ENCODE measurements at places on chromosomes 5 and 9. TPM values are rescaled to one million over a fixed set of nuclear protein-coding genes. Genes with fewer than 3 reads are reported as not detected.

Gene MAST4
- 8.9 TPM for total RNA-seq

Gene STING1
- 40.5 TPM for total RNA-seq

Gene LURAP1L
- not detected for total RNA-seq

Gene CCDC180
- 1.3 TPM for total RNA-seq

Gene ZNF618
- 0.70 TPM for total RNA-seq

DNA sequence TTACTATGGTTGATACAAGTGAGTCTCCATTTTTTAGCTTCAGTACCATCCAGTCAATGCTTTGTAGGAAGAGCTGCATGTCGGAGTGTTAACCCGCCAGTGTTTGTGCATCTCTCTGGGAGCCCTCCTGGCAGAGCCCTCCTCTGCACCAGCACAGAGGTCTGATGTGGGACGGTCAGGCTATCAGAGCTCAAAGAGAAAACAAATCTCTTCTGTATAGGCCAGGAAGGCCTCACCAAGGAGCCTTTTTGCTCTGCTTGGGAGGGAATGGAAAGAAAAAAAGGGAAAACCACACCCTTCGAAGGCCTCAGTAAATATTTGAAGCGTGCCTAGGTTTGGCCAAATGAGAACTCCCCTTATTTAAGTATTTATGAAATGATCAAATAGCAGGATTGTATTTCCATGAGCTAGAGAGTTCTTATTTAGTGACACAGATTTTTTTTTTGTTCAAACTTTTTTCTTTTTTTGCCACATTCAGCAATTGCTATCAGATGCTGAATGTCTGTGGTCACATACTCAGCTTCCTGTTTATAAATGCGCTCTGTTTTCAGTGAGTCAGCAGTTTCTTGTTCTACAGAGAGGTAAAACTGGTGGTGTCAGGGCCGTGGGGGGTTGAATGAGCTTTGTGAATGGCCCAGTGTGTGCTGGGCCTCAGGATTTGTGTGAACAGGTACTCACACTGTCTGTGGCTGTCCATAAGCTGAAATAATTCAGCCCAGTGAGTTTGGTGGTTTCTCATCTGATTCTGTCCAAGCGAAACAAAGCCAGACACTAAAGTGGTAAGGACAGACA is 226.6 kb downstream of the SNX18 start:
- H3K4me3 ChIP-seq, result no peak overlapping the region
- H3K36me3 ChIP-seq, result no peaks in the 10 kb centered on the region
- DNase-seq, result no peak
- no peaks in the 10 kb centered on the region for H3K27me3 ChIP-seq
- H3K4me1 ChIP-seq, result peaks cover 13% of the 10 kb centered on the region

GRCh38 chr5:33468775-33469435 is 28.1 kb downstream of the TARS1 start:
- H3K4me1 ChIP-seq, result no peaks in the 10 kb centered on the region
- no peak overlapping the region for H3K27ac ChIP-seq
- H3K27me3 ChIP-seq, result no peaks in the 10 kb centered on the region

Gene GRM6
- not detected for total RNA-seq

DNA sequence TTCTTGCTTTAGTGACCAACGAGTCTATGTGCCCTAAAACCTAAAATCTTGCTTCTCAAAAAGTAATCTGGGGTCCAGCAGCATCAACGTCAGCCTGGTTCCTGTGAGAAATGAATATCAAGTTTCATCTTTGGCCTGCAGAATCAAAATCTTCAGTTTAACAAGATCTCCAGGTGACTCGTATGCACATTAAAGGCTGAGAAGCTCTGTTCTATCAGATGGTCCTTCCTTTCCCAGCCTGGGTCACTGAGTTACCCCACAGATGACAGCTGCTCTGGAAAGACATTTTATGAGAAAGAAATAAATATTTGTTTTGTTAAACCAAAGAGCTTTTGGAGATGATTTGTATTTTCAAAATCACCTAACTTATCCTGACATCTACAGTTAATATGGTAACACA is 75.8 kb downstream of the ADAMTSL1 start:
- H3K27ac ChIP-seq, result no peak overlapping the region
- H3K36me3 ChIP-seq, result no peaks in the 10 kb centered on the region
- DNase-seq, result no peak
- no peak overlapping the region for H3K4me3 ChIP-seq
- H3K4me1 ChIP-seq, result no peaks in the 10 kb centered on the region

DNA sequence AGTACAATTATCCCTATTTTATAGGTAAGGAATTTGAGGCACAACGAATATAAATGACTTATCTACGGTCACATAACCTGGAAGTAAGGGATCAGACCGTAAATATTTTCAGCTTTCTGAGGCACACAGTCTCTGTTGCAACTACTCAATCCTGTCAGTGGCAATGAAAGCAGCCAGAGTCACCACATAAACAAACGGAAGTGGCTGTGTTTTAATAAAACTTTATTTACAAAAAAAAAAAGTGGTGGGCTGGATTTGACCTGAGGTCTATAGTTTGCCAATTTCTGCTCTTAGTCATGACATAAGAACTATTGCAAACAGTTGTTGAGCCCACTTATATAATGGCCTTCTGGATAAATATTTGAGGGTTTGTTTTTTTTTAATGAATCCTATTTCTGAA is 29.6 kb downstream of the ZNF366 start:
- H3K4me3 ChIP-seq, result no peak overlapping the region
- peaks cover 17% of the 10 kb centered on the region for H3K27me3 ChIP-seq
- H3K27ac ChIP-seq, result no peak overlapping the region
- no peaks in the 10 kb centered on the region for H3K4me1 ChIP-seq

DNA sequence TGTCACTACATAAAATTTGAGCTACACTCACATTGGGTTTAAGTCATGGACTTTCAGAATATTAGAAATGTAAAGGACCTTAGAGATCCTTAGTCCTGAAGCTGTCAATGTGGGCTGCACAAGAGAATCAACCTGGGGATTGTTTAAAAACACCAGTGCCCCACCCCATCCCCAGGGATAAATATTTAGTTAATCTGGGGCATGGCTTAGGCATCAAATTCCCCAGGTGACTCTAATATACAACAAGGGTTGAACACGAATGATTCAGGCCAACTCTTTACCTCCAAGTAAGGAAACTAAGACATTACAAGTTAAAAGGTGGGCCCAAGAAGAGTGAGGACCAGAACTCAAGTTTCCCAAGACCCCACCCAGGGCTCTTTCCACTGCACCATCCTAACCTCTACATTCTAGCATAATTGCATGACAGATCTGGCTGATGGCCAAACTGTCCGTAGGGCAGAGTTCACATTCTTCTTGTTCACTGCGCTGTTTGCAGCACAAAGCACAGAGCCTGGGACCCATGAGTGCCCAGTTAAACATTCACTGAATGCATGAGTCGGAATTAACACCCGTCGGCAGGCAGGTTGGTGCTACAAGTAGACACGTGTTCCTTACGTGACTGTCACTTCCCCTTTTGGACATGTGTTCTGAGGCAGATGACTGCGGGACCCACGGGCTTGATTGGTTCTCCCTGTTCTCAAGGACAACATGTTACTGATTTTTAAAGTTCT is 25.2 kb downstream of the CYFIP2 start:
- H3K27ac ChIP-seq, result peak overlapping the region; percentile 88
- no peak overlapping the region for H3K4me3 ChIP-seq
- DNase-seq, result peak; percentile 42
- no peaks in the 10 kb centered on the region for H3K27me3 ChIP-seq
- H3K36me3 ChIP-seq, result peaks cover 76% of the 10 kb centered on the region
- H3K4me1 ChIP-seq, result peaks cover 65% of the 10 kb centered on the region

Gene PFN3
- not detected for total RNA-seq

Gene AQP7
- not detected for total RNA-seq

- no peak overlapping the region for H3K4me3 ChIP-seq
- peaks cover 2% of the 10 kb centered on the region for H3K36me3 ChIP-seq
- DNase-seq, result no peak
Measured at GRCh38 chr5:115586525-115587146, 15.6 kb downstream of the TICAM2 start.

- H3K4me1 ChIP-seq, result no peaks in the 10 kb centered on the region
- no peak overlapping the region for H3K4me3 ChIP-seq
- H3K36me3 ChIP-seq, result no peaks in the 10 kb centered on the region
- peaks cover 14% of the 10 kb centered on the region for H3K27me3 ChIP-seq
Measured at GRCh38 chr5:82497242-82497641, 219.1 kb upstream of the RPS23 start.

Gene SLC45A2
- not detected for total RNA-seq

- no peaks in the 10 kb centered on the region for H3K4me1 ChIP-seq
- H3K27me3 ChIP-seq, result peaks cover 5% of the 10 kb centered on the region
- H3K36me3 ChIP-seq, result no peaks in the 10 kb centered on the region
- no peak for DNase-seq
- no peak overlapping the region for H3K4me3 ChIP-seq
- H3K27ac ChIP-seq, result no peak overlapping the region
Measured at GRCh38 chr5:149069711-149070110, 6.8 kb upstream of the SH3TC2 start.

DNA sequence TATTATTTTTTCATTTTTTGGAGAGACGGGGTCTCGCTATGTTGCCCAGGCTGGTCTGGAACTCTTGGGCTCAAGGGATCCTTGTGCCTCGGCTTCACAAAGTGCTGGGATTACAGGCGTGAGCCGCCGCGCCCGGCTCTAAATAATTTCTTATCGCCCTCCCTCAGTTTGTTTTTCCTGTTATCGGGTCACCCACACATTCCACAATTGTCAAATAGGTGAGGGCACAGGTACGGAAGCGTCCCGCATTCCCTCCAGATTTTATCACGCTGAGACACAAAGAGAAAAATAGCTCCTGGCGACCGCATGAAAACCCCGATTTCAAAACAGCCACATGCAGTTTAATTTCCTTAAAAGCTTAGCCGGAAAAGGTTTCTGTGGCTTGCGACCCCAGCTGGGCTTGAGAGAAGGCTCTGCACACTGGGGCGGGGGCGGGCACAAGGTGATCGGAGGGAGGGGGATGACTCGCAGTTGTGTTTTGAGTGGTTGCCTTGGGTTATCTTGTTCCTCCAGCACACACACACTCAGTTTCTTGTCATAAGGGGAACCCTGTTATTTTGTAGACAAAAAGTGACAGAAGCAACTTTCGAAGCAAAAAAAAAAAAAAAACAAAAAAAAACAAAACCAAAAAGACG is 717 bp upstream of the IQGAP2 start:
- DNase-seq, result peak; percentile 75
- H3K27me3 ChIP-seq, result no peaks in the 10 kb centered on the region
- peak overlapping the region; percentile 95 for H3K4me3 ChIP-seq
- H3K27ac ChIP-seq, result peak overlapping the region; percentile 98

- no peak overlapping the region for H3K4me3 ChIP-seq
- no peaks in the 10 kb centered on the region for H3K4me1 ChIP-seq
- no peaks in the 10 kb centered on the region for H3K36me3 ChIP-seq
- DNase-seq, result no peak
- H3K27me3 ChIP-seq, result no peaks in the 10 kb centered on the region
Measured at GRCh38 chr5:15116996-15117395, 245.4 kb upstream of the ANKH start.

DNA sequence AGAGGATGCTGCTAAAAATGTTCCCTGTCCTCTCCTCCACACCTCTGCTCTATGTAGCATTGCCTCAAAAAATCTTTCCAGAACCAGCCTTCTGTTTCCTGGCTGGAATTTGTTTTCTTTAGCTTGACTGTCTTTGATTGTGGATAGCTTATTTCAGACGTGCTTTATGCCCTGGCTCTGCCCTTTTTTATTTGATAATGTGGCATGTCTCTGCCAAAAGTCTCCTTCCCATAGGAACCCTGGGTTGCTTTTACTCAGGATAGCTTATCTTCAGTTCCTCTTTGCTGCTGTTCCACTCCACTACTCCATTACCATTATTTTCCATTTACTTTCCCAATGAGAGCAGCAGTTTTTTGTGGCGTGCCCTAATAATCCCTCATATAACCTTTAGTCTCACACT is 885 bp upstream of the TMEM252 start:
- H3K36me3 ChIP-seq, result no peaks in the 10 kb centered on the region
- H3K27me3 ChIP-seq, result peaks cover 22% of the 10 kb centered on the region
- H3K4me1 ChIP-seq, result peaks cover 3% of the 10 kb centered on the region
- DNase-seq, result no peak
- no peak overlapping the region for H3K4me3 ChIP-seq
